Stimulated activated CD8-positive, alpha-beta memory T cell treated with anti-CD3 and anti-CD28 coated beads, Interleukin-15, amount 100 ng/mL, for 48 hours (primary cell): ENCODE measurements at places on chromosomes 1 and 21.

- no peak for DNase-seq
Observed at GRCh38 chr1:233022246-233022645, 71.8 kb downstream of the NTPCR start.

DNA sequence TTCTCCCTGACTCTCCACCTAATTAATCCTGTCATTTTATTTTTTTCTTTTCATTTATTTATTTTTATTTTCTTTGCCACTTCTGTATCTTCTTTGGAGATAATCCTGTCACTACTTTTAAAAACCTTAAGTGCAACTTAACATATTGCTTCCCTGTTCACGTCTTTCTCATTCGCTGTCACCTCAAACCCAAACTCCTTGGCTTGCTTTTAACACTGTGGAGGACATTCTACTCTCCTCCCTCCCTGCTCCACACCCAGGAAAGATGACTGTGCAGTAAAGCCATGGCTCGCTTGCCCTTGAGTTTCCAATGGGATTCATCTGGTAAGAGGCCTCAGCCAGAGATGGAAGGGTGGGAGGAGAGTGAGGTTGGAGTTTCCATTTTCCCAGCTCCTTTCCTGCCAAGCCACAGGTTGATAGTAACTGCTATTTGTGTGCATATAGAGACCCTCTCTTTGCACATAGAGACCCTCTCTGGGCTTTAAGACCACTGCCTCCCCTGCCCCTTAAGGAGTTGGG lies 6.4 kb upstream of the BRWD1 start:
- no peak for DNase-seq

GRCh38 chr1:97802011-97802410 lies 118.8 kb downstream of the DPYD start:
- no peak for DNase-seq

DNA sequence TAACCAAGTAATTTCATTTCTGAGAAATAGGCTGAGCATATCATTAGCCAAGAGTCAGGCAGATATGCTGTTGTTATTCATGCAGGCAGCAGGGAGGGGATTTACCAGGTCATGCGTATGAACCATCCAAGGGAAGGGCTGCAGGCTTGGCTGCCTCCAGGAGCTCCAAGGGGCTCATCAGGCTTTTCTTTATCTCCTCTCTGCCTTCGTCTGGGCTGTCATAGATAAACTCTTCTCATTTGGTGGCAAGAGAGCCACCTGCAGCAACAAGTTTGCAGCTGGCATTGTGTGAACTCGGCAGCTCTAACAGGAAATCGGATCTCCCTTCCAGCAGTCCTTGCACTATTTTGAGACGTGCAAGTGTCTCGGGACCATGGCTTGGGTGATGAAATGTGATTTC lies 7.5 kb downstream of the CCDC27 start:
- DNase-seq = no peak

DNA sequence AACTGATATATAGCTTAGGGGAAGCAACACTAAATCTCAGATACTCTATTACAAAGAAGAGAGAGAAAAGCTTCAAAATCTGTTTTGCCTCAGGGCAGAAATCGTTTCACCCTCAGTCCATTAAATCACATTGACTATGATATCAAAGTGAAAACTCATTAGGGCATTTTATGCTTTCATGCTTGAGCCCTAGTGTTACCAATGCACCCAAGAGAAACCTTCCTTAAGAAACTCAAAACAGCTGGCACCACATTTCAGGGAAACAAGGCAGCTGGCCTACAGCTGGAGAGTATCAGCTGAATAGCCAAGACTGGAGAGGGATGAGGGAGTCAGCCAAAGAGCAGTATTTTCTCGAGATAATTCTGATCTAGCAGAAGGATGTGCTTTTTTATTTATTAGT lies 14.9 kb downstream of the COLGALT2 start:
- DNase-seq = no peak
